ENCODE measurements at places on chromosomes 12 and 14.

- no peak for DNase-seq
These were observed 54.7 kb upstream of the OTOGL start for GRCh38 chr12:80044694-80045046.

DNA sequence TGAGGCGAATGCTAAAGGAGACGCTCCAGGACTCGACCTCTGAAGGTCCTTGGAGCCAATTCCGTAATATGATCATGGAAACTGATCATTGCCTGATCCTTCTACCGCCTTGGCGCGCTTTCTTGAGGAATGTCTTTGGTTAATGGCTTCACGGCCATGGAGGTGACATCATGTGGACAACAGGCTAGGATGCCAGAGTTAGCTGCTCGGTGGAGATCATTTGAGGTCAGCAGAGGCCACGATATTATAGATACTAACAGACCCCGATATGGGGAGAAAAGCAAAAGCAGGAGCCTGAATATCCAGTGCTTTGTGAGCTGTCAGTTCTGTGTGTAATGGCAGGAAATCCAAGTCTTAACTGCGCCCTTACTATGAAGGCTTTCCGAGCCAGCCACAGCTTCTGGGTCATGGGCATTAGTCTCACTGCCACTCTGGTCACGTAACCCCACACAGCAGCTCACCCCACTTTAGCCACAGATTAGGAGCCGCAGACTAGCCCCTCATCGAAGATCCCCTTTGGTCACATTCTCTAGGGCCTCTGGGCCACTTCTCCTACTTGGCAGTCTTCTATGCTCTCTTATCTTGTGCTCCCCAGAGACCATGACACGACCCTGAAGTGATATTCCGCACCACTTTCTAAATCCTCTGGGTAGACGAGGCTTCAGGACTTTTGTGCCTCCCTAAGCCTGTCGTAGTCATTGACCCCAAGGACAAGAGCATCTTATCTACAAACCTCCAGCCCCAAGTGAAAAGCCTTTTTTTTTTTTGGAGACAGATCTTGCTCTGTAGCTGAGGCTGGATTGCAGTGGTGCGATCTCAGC, 724 bp upstream of the CS start:
- DNase-seq: no peak

DNA sequence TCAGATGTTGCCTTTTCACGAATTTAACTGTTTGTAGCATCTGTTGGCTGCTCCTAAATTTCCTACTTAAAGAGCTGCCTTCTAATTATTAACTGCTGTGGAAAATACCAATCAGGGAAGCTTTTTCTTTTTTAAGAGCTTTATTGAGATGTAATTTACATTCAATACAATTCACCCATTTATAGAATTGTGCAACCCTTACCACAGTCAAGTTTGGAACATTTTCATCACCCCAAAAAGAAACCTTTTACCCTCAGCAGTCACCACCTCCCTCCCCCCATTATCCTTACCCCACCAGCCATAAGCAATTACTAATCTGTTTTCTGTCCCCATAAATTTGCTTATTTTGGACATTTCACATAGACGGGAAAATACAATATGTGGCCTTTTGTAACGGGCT, 1.4 kb downstream of the PCNX4 start:
- no peak for DNase-seq

- DNase-seq: no peak
These were observed 7.0 kb downstream of the STON2 start for GRCh38 chr14:81392976-81393643.

Measured in CD4-positive, alpha-beta T cell treated with Interleukin-6 for 4 hours (primary cell).